NCI-H226 (cell line): ENCODE measurements at places on chromosomes 11 and 22.

DNA sequence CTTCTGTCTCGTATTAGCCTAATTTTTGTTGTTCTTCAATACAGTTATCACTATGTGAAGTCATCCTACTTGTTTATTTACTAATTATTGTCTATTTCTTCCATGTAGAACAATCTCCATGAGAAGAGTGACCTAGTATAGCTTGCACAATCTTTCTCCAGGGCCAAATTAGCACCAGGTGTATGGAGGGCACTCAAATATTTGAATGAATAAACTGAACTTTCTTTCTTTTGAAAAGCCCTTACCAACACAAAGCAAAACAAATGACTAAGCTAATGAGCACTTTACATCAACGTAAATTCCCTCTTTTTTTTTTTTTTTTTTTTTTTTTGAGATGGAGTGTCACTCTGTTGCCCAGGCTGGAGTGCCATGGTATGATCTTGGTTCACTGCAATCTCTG, 34.2 kb downstream of the ABTB2 start:
- DNase-seq = no peak

DNA sequence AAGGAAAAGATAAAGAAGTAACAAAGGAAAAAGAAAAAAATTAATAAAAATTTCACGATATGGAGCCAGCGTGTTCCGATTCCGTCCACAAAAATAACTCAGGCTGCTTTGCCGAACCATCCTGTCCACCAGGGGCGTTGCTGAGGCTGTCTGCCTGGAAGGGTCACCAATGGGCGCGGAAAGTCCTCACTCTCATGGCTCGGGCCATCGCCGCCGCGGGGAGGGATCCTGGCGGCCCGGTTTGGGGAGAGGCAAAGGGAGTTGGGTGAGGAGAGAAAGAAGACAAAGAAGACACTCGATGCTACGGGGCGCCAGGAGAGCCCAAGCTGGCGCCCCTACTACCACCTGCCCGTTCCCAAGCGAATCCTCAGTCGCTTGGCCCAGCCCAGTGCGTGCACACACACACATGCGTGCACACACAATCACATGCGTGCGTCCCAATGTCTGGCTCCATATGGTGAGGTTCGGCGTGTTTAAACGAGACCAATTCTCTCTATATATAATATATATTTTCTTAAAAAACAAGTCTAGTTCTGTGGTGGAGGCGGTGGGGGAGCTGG, 5.6 kb upstream of the PYGM start:
- DNase-seq = no peak

- no peak for DNase-seq
Observed at GRCh38 chr11:110184456-110184855, 91.3 kb downstream of the ZC3H12C start.

GRCh38 chr22:49391436-49391835, 436.2 kb downstream of the BRD1 start:
- no peak for DNase-seq

- DNase-seq = no peak
Observed at GRCh38 chr11:107808521-107808920, 50.1 kb downstream of the SLC35F2 start.

- no peak for DNase-seq
Observed at GRCh38 chr22:50057278-50058060, 629 bp downstream of the TTLL8 start.

- no peak for DNase-seq
Observed at GRCh38 chr11:24637520-24637919, 140.7 kb downstream of the LUZP2 start.

DNA sequence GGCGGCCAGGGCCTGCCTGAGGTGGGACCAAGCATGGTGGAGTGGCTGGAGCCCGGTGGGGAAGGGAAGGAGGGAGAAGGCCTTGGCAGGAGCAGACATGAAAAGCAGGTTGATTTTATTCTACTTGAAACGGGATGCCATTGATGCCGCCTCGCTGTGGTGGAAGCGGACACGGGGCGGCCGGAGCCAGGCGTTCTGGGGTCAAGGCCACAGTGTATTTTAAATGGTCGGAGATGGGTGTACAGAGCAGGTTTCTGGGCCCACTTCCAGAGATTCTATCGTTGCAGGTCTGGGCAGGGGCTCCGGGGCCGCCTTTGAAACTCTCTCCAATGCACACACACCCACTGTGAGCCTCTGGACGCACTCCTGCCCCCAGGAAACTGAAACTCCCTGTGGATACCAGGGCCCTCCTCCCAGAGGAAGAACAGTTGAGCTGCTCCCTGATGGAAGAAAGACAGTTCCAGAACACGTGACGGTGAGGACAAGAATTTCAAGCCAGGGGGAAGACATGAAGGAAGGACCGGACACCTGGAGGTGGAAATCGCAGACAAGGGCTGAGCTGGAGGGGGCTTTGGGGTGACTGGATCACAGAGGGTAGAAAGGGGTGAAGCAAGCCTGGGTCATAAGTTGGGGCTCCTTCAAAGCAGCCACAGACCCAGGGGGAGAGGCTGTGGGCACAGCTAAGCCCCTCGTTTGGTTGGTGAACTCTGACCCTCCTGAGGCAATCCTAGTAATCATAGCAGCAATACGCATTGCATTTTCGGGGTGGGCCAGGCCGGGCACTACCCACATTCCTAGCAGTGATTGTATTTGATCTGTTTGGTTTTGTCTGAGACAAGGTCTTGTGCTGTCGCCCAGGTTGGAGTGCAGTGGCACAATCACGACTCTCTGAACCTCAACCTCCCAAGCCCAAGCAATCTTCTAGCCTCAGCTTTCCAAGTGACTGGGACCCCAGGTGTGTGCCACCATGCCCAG, 12.3 kb upstream of the LINC01488 start:
- DNase-seq = no peak
